ENCODE measurements at places on chromosomes 2 and 18.

DNA sequence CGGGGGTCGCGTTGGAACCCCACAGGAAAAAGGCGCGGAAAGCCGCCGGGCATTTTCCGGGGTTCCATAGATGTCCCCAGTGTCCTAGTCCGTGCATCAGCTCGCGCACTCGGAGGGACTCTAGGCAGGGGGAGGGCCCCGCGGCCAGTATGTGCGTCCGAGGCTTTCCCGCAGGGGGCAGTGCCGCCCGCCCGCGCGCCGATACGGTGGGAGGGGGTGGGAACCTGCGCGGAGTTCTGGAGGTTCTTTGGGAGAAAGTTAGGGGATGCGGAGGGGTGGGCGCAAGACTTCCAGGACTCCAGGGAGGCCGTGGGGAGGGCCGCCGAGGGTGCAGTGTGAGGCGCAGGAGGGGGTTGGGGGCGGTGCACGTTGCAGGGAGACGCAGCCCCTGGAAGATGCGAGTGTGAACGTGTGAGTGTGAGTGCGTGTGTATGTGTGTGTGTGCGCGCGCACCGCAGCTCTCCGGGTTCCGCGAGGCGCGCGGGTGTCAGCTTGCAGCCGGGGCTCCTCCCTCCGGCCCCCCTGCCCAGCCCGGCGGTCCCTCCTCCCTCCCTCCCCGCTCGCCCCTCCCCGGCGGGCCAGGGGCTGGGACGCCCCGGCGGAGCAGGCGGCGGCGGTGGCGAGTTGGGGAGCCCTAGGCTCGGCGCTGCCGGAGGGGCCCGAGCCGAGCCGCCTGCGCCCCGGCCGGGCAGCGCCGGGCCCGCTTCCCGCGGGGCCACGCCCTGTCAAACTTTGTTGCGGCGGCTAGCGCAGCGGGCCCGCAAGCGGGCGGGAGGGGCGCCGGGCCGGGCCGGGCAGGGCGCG lies at the start of gene TCF7L1:
Gene TCF7L1, plus strand, starts transcription at position 559 of the 804 bp plus-strand sequence. CDS start 293 bp downstream, outside the sequence.
- peak; percentile 81 for DNase-seq

- no peak for DNase-seq
These were observed 565.5 kb downstream of the CCDC85A start for GRCh38 chr2:56749152-56749752.

DNA sequence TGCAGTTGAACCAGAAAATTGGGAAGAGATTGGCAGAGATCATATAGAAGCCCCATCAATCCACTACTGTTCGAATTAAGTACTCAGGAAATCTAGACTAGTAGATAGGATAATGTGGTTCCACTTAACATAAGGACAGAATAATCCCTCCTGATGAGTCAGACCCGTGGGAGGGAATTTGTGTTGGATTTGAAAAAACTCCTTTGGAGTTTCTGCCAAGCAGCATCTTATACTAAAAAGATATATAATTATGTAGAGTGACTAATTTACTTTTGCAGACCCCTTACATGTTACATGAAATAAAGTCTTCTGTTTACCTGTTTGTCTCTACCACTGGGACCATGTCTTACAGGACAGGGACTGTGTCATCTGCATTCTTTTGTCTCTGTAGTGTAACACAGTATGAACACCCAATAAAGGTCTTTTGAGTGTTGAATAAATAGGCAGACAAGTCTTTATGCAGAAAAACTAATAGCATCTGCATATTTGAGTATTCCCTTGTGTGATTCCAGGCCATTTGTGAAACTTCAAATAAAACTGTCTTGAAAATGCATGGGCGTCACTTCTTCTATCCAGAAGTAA lies 122.6 kb upstream of the DNAJC10 start:
- peak; percentile 79 for DNase-seq

GRCh38 chr2:37797081-37797480 lies 125.6 kb upstream of the CDC42EP3 start:
- no peak for DNase-seq

DNA sequence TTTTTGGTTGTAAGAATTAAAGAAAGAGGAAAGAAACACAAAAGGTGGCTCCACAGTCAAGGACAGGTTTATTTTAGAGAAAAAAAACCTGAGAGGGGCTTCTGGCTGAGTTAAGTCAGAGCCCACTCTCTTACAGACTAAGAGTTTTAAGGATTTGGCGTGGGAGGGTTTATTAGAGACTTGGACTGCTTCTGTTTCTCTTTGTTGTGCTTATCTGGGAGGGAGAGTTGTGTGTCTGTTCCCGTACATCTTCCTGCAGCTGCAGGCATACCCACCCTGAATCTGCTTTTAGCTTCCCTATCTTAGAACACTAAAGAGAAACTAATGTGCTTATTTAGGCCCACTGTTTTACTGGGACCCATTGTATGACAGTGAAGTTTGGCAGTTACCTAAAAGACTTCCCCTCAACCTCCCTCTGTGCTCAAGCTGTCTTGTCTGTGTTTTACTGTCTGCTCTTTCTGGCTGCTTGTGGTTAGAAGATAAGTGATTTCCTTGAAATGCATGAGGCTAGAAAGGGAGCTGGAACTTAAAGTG lies 2.7 kb downstream of the RSAD2 start:
- DNase-seq, result no peak

Measured in fibroblast of skin of left quadriceps (primary cell).